Progenitor cell of endocrine pancreas (in vitro differentiated cells): ENCODE measurements at places on chromosomes 13 and 19.
A peak's percentile ranks its signal among the peaks of the same experiment; 100 is the strongest.

DNA sequence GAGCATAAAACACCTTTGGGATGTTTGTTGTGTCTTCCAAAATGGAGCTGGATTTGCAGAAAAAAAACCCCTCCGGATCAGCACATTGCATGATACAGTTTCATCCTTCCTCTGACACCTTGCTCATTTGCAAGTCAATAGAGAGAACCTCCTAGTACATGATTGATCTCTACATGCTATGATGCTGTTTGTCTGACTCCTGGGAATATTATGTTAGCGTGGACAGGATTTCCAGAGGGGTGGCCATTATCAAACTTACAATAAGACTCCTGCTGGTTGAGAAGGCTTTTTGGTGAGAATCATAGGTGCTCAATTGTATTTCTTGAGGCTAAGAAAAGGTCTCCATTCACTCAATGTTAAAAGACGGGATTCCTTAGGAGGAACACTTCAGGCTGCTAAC, 75.9 kb upstream of the SCEL start:
- no peak for DNase-seq
- peaks cover 5% of the 10 kb centered on the region for H3K27me3 ChIP-seq
- H3K36me3 ChIP-seq: no peaks in the 10 kb centered on the region
- peaks cover 21% of the 10 kb centered on the region for H3K4me1 ChIP-seq
- H3K27ac ChIP-seq: no peak overlapping the region
- H3K4me3 ChIP-seq: no peak overlapping the region

GRCh38 chr13:20565115-20565736, 1.7 kb upstream of the IFT88 start:
- DNase-seq: no peak
- H3K27ac ChIP-seq: no peak overlapping the region
- H3K4me1 ChIP-seq: peaks cover 12% of the 10 kb centered on the region
- peaks cover 10% of the 10 kb centered on the region for H3K36me3 ChIP-seq
- H3K4me3 ChIP-seq: peak overlapping the region; percentile 56
- H3K27me3 ChIP-seq: no peaks in the 10 kb centered on the region

- H3K27ac ChIP-seq: no peak overlapping the region
- no peak overlapping the region for H3K4me3 ChIP-seq
- DNase-seq: no peak
- no peaks in the 10 kb centered on the region for H3K36me3 ChIP-seq
Observed at GRCh38 chr13:50722440-50723125, 120.9 kb downstream of the DLEU7 start.

- H3K4me3 ChIP-seq: peak overlapping the region; percentile 60
- H3K36me3 ChIP-seq: peaks cover 2% of the 10 kb centered on the region
- peak overlapping the region; percentile 95 for H3K27ac ChIP-seq
- peaks cover 6% of the 10 kb centered on the region for H3K4me1 ChIP-seq
Observed at GRCh38 chr19:48738557-48739403, 1.6 kb downstream of the RASIP1 start.

DNA sequence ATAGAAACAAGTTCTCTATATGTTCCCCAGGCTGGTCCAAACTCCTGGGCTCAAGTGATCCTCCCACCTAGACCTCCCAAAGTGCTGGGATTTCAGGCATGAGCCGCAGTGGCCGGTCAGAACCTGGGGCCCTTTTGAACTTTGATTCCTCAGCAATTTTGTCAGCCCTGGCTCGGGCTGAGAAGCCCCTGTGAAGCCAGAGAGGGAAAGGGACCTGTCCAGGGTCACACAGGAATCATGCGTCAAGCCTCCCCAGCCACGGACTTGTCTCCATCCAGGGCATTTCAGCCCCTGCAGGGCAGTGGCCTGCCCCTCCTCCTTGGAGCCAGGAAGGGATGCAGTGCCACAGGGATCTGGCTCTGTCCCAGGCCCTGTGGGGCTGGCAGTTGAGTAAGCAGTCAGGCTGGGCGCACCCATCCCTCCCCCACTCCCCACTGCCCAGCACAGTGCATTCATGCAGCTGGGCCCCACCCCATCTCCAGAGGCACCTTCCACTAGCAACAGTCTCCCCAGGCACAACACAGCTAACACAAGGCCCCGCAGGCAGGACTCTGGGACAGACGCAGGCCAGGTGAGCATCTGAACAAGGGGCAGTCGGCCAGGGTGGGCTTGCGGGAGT, at the start of gene CAPS:
CAPS (plus strand) TSS at position 516 of the 619 bp plus-strand sequence. CDS start 153 bp downstream, outside the sequence.
- no peak within 1 kb of the TSS for H3K4me3 ChIP-seq
- no peaks in the 10 kb centered on the region for H3K27me3 ChIP-seq
- DNase-seq: no peak

GRCh38 chr13:77333594-77333993, 6.7 kb upstream of the MYCBP2 start:
- no peaks in the 10 kb centered on the region for H3K36me3 ChIP-seq
- H3K4me1 ChIP-seq: peaks cover 7% of the 10 kb centered on the region
- DNase-seq: no peak
- no peak overlapping the region for H3K27ac ChIP-seq
